ENCODE measurements at places on chromosomes 3 and 15.

DNA sequence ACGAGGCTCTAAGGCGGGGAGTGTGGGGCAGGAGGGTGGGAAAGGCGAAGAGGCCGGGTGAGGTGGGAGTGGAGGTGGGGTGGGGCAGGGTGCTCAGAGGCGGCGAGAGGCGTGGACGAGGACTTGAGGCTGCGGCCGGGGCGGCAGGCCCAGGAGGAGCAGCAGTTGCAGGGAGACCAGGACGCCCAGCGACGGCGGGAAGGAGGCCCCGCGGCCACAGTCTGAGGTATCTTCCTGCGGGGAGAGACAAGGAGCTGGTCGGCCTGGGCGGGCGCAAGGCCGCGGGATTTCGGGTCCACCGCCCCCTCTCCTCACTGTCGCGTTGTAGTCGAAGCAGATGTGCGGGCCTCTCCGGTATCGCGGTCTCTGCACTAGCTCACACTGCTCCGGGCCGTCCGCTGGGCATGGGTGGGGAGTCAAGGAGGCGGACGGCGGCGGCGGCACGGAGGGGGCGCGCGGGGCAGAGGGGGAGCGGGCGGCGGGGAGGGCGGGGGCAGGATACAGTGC lies 5.3 kb upstream of the TMEM115 start:
- peak; percentile 31 for DNase-seq

- DNase-seq, result no peak
These were observed 438.7 kb upstream of the C2CD4B start for GRCh38 chr15:62603742-62604141.

DNA sequence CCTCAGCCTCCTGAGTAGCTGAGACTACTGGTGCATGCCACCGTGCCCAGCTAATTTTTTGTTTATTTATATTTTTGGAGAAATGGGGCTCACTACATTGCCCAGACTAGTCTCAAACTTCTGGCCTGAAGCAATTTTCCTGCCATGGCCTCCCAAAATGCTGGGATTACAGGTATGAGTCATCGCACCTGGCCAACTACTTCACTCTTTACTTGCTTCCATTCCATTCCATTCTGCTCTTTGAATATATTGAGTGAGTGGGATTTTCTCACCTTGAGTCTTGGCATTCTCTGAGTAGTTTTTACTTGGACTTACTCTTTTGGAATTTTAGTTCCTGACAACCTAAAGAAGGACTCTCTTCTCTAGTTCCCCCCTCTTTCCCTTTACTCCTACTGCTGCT lies 93.8 kb upstream of the UNC13C start:
- no peak for DNase-seq

- DNase-seq, result no peak
These were observed 5.8 kb downstream of the CCRL2 start for GRCh38 chr3:46412786-46413298.

DNA sequence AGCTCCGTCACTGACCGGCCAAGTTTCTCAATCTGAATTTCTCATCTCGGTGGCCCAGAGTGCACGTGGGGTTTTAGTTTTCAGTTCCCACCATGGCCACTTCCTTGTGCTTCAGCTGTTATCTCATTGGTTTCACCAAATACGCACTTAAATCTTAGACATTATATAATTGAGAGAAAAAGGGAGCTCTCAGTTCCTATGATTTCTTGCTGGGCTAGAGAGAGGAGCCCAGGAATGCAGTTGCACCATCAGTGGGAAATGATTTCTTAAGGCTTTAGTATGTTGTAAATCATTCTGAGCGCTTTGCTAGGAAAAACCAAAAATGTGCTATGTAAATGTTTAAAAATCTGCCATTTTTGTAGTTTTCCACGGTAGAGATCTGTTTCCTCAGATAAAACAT lies 53.2 kb downstream of the OXNAD1 start:
- DNase-seq, result no peak

DNA sequence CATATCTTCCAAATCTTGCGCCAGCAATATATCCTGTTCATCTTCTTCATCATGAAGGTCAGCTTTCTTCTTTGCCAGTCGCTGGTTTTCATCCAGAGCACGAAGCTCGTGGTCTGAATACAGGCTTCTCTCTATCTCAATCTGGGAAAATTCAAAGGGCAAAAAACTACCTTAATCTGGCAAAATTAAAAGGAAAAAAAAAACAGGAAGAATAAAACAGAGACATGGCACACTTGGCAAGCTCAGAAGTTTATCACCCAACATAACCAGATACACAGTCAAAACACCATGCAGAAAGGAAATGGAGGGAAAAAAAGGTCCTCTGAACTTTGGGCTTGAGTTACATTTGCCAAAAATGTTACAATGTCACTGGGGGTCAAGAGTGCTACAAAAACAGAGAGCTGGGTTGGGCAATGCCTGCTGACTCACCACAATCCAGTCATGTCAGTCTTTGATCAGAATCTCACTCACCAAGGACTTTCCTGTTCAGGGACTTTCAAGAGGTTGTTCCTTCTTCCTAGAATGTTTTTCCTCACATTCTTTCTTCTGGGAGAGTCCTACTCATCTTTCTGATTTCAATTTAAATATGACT lies 1.5 kb downstream of the MRPL46 start:
- no peak for DNase-seq

- no peak for DNase-seq
These were observed 36.9 kb downstream of the SENP8 start for GRCh38 chr15:72155003-72155621.

DNA sequence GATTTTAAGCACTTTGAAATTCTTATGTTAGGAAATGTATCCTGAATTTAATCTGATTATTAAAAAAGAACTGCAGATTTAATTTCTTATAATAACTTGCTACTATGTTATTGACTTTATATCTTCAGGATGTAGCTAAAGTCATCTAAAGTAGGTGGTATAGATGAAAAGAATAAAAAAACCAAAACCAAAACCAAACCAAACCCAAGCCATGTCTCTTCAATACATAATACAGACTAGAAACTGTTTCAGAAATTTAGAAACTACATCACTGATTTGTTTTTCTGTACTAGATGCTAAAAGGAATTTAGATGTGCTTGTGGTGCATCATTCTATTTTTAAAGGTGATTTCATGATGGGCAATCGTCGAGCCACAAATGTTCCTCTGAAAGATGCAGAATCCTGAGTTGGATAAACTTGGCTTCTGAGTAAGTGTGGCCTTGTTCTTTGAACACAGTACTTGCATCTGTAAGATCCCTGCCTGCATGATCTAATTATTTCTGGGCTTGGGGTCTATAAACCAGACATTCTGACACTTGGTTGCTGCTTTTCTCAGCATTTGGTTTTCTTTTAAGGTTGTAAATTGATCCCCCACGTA lies 287.1 kb upstream of the SUCLG2 start:
- DNase-seq, result no peak

GRCh38 chr3:119293105-119293870 lies 895 bp upstream of the ARHGAP31 start:
- DNase-seq, result no peak

DNA sequence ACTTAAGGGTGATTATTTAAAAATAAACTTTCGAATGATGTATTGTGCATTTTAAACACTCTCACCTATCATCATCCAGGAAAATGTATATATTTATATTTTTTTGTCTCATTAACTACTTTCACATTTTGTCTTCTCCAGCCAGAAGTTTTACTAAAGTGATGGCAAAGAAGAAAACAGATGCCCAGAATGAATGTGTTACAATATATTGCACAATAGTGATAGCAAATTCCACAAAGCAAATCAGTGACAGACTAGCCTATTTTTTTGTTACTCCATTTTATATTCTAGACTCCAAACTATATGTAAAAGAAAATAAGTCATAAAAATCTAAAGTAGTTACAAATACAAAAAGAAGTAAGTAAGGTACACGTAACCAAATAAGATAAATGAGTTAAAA lies 414.7 kb downstream of the EPHA3 start:
- no peak for DNase-seq

DNA sequence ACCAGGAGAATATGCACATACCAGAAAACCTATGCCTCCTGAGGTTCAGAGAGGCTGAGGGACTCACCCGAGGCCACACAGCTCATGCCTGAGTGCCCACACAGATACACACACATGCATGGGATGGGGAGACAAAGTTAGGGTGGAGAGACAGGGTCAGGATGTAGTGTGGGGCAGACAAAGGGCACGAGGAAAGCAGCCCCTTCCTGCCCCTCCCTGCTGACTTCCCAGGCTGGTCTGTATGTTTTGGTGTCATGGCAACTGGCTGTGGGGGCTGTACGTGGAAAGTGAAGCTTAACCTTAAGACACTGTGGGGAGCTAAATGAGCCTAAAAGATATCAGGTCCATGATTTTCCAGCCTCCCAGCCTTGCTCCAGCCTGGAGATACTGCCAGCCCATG lies 57.8 kb downstream of the EPHB3 start:
- DNase-seq, result peak; percentile 67

DNA sequence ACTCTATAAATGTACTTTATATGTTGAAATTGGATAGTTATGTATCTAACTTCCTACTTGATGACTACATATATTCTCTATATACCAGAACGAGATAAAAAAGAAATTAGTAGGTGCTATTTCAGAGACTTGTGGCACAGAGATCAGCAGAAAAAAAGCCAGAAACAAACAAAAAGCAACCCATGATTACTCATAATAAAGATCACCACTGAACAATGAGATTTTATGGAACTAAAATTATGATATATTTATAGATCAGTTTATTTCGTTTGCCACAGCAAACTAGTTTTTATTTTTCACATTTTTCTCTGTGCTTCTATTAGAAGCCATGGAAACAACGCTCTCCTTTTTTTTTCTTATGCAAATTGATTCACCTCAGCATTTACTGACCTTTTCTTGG lies 15.1 kb upstream of the PROK2 start:
- no peak for DNase-seq

GRCh38 chr3:88809993-88810392 lies 297.4 kb upstream of the EPHA3 start:
- no peak for DNase-seq

- no peak for DNase-seq
These were observed 13.1 kb downstream of the GABRR3 start for GRCh38 chr3:98021830-98022560.

GRCh38 chr3:41188306-41188705 lies 11.0 kb upstream of the CTNNB1 start:
- DNase-seq, result no peak

DNA sequence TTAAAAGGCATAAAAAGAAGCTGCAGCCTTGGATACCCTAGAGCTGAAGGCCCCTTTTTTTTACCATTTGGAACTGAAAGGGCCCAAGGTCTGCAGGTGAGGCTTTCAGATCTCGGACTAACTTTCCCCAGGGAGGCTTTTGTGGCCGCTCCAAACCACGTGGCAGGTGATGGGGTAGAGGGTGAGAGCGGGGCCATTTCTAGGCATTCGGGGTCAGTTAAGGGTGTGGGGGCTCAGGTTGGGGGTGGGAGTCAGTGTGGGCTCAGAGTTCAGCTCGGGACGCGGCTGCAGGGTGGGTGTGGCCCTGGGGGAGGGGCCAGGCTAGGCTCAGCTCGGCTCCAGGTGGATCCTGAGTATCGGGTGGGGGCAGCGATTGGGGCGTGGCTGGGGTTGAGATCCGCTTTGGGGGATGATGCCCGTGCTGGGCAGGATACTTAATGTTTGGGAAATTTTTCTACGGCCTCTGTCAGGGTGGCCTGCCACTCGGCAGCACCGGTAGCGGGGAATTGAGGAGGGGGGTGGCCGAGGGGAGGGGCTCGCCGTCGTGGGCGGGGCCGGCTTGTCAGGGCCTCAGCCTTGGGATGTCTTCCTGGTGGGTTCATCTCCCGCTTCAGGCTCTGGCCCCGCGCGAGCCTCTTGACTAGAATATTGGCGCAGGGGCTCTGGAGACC lies 2.5 kb downstream of the KLF13 start:
- peak; percentile 31 for DNase-seq

DNA sequence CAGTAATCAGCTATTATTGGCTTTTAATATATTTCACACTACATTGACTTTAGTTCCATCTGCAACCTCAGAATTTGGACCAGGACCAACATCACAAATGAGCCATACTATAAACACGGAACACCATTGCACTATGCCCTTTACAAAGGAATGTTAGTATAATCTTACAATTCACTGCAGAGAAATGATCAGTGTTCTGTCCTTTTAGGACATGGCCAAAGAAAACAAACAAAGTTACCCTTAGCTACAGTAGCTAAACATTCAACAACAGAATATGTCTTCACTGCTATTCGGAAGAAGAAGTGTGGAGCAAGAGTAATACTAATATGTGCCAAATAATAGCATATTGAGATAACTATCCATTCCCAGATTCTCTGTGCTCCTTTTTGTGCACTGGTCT lies 90.4 kb downstream of the NAALADL2 start:
- no peak for DNase-seq

DNA sequence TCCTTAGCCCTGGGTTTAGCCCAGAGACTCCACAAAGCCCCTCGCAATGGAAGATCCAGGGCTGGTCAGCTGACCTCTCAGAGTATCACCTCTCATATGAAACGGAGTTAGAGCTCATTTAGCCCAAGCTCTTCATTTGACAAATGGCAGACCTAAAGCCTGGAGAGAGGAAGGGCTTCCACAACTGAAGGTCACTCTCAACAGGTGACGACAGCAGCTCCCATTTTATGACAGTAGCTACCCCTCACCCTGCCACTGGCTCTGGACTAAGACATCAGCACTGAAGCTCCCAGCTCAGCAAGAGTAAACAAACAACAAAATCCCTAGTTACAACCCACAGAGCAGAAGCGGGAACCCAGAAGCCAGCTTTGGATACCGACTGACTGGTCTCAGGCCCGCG lies 33.7 kb downstream of the TLE3 start:
- DNase-seq, result no peak

- DNase-seq, result no peak
These were observed 141.3 kb downstream of the CD47 start for GRCh38 chr3:107949394-107949970.

DNA sequence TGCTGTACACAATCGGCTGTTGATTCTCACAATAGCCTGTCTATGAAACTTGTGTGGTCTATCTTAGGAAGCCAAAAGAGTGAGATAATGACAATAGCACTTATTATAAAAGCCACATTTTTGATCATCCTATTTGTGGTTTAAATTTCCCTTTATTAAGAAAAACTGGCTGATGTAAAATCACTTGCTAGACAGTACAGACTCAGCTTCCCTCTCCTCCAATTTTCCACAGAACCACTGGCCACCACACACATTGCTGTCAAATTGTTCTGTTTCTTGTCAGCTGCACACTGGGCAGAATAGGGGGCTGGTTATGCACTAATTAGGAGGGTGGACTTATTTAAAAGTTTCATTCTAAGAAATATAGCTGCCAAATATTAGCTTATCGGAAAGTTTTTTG lies 425.9 kb downstream of the EPHA3 start:
- DNase-seq, result no peak

DNA sequence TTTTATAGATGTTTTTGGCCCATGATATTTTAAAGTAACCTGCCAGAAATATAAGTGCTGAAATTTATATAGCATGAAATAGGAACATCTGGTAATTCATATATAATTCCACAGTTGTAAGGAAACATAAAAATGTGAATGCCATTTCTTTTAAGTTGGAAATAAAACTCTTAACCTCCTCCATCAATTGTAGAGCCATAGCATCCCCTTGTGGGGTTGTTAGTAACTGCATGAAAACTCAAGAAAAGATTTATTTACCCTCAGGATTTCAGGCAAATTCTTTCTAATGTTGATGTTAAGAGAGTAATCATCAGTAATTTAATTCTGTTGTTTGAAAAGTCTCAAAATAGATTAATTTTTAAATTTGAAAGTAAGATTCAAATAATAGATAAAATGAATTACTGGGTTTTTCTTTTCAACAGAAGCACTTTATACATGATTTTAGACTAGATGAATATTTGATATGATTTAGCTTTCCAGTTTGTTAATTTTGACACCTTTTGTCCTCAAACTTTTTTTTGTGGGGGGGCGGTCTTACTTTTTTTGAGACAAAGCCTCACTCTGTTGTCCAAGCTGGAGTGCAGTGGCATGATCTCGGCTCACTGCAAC lies 74.7 kb downstream of the RASA2 start:
- DNase-seq, result peak; percentile 50
